ENCODE measurements at places on chromosomes 3 and 15.

DNA sequence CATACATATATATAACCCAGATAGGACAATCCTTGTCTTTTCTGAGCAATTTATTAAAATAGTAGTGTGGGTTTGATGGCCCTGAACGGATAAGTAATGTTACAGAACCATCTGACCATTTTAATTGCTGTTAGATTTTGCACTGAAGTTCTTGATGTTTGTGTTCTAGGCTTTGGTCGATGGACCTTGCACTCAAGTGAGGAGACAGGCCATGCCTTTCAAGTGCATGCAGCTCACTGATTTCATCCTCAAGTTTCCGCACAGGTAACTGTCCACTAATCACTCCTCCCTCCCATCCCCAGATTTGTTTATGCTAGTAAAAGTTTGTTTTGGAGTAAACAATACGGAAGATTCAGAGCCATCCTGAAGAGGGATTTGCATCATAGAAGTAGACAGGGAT is 1.3 kb downstream of the RPL14 start:
- DNase-seq, result no peak

DNA sequence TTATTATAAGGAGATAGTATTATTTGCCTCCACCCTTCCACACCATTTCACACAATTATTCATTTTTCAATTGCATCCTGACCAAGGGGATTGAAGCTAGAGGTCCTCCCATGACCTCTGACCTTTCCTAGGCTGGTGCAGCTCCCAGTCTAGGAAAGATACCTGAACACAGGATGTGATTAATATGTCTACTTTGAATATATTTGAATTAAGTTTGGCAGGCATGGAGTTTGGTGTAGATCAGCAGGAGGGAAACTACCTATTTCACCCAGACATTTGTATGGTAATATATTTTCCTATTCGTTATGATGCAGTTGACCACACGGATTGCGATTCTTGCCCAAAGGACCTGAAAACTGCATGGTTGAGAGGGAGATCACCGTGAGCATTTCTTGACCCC is 596.3 kb downstream of the AGBL1 start:
- no peak for DNase-seq

- DNase-seq, result no peak
Observed at GRCh38 chr3:5332270-5332956, 144.9 kb downstream of the EDEM1 start.

DNA sequence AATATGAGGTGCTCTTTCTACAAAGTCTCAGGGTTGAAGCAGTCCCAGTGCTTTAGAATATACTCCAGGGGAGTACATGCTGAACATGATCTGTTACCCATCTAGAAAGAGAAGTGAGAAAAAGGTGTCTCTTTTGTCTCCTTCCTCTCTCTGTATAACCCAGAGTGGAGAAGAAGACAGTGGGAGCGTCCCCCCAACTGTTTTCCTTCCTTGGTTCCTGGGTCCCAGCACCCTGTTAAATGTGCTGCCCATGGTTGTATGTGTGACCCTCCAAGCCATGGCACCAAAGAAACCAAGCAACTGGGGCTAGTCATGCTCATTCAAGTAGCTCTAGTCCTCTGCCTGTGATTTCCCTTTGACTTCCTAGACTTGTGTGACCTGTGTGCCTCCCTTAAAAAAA is 683.7 kb downstream of the TBL1XR1 start:
- DNase-seq, result no peak
